Skin of body (tissue), 3 donors: ENCODE measurements at places on chromosomes 1 and 21. TPM values are rescaled to one million over a fixed set of nuclear protein-coding genes. Genes with fewer than 3 reads are reported as not detected.

DNA sequence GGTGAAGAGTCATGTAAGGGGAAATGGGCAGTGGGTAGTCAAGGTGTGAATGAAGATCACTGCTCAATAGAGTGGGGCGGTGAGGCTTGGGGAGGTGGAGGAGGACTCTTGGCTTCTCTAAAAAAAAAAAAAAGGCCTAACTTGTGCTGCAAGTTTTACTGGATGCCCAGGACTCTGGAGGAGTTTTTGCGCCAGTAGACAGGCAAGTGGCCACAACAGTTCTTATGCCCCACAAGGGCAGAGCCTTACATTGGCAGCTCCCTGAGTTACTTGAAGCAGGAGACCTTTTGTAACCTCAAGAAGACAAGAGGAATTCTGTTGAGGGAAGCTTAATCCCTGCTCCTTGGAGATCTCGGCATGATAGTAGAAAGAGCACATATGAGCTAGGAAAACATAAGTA, 54.9 kb upstream of the PPP2R5A start:
- DNase-seq: no peak

GRCh38 chr21:31490443-31490842, 146.4 kb upstream of the TIAM1 start:
- DNase-seq: no peak

DNA sequence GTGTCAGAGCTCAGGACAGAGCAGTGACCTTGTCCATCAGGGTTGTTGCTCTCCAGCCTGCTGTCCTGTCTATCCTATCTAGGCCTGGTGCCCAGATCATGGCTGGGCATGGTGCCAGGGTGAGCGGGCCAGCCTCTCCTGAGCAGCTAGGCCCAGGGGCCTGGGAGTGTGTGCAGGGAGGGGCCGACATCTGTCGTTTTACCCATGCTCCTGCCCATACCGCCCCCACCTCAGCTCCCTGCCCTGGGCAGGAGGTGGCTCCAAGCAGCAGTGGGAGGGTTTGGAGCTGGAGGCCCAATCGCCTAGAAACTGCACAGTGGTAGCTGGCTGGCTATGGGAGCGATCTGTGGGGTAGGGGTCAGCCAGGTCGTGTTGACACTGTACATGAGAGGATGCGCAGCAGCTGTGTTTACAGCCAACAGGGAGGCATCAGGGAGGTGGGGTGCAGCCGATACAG, 6.5 kb downstream of the INSRR start:
- no peak for DNase-seq

TMEM125 gene
- total RNA-seq: 1.3 TPM
